Stimulated activated CD4-positive, alpha-beta T cell treated with anti-CD3 and anti-CD28 coated beads, Interleukin-15, amount 100 ng/mL, for 24 hours (primary cell): ENCODE measurements at places on chromosomes 2 and 18.
A peak's percentile ranks its signal among the peaks of the same experiment; 100 is the strongest.

GRCh38 chr2:149658553-149658952 is 71.0 kb upstream of the MMADHC start:
- DNase-seq = no peak

GRCh38 chr18:78092901-78093300 is 843.3 kb downstream of the GALR1 start:
- no peak for DNase-seq

DNA sequence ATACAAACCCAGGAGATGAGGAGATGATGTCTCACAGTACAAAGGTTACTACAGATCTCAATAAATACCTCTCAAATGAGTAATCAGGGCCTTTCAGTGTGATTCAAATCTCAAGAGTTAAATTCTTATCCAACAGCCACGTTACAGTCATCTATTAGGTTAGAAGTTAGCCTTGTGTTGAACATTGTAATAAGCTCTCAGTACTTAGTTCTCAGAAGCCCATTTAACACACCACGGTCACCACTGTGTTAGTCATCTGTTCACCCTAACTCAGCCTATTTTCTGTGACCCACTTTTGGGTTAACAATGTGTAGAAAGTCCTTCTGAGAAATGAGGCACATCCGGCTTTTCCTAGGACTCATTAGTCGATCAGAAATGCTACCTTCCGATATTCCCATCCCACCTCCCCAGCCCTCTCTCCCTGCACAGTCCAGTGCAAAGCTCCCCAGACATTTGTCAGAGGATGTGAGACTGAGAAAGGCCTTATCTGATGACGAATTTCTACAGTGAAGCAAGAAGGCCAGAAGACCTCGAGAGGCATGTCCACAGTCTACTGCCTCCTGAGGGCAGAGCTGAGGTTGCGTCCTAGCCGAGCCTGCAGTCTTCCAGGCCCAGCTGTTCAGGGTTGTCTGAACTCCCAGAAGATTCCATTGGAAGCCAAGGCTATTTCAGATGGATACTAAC is 92.6 kb downstream of the ACTR2 start:
- peak; percentile 31 for DNase-seq

DNA sequence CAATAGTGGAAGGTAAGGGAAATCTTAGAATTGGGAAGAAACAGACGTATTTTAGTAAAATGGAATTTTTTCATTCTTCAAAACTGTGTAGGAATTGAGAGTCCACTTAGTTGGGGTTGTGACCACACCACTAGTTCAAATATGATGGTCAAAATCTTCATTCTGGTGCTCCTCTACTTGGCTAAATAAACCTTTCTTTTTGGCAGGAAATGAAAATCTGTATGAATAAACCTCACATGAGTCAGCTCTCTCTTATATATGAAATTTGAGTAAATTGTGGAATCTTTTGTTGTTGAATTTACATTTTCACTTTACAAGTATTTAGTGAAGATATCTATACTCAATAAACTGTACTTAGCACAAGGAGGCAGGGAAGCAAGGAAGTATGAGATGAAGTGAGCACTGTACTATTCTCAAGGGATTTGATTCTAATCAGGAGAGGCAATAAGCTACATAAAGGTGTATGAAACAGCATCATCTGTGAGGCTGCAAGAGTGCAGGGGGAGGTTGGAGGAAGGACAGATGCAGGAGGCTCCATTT is 20.5 kb downstream of the IL18R1 start:
- DNase-seq = no peak
